ENCODE measurements at places on chromosomes 11 and 22. TPM values are rescaled to one million over a fixed set of nuclear protein-coding genes. Genes with fewer than 3 reads are reported as not detected.

GRCh38 chr11:128039140-128040021 lies 548.0 kb downstream of the ETS1 start:
- H3K4me1 ChIP-seq: peaks cover 41% of the 10 kb centered on the region
- H3K4me3 ChIP-seq: peak overlapping the region; percentile 40
- no peaks in the 10 kb centered on the region for H3K27me3 ChIP-seq

Gene MS4A4A
- not detected for total RNA-seq

DNA sequence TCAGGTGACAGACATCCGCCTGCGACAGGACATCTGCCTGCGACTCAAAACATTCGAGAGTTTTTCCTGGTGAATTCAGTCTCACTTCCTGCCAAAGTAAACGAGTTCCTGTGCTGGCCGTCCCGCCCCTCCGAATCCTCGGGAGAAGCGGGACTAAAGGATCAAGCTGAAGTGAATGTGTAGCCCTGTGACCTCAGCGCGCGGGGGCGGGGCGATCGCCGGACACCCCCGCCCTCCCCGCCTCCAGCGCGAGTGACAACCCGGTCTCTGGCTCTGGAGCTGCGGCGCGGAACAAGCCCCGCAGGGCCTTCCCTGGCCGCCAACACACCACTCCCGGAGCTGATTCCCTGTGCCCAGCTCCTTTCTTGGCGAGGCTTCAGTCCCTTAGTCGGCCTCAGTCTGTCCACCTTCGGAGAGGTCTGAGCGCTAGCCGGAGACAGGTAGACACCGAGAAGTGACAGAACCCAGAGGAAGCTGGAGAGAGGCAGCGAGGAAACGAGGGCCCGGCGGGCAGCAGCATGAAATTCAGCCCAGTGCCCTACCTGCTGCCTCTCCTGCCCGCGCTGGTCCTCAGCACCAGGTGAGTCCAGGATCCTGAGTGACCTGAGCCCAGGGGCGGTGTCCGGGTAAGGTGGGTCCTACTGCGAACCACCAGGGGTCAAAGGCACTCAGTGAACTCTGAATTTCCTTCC lies 766.4 kb upstream of the LUZP2 start:
- H3K4me1 ChIP-seq: no peaks in the 10 kb centered on the region
- no peak overlapping the region for H3K4me3 ChIP-seq
- no peak overlapping the region for H3K27ac ChIP-seq
- DNase-seq: no peak
- no peaks in the 10 kb centered on the region for H3K36me3 ChIP-seq

- peaks cover 55% of the 10 kb centered on the region for H3K27me3 ChIP-seq
- no peak overlapping the region for H3K4me3 ChIP-seq
- peaks cover 8% of the 10 kb centered on the region for H3K4me1 ChIP-seq
- H3K27ac ChIP-seq: no peak overlapping the region
These were observed 1.6 kb downstream of the CADM1 start for GRCh38 chr11:115502636-115503082.
